ENCODE measurements at places on chromosomes 3 and 15.

GRCh38 chr3:47612879-47613278 lies 34.2 kb upstream of the CSPG5 start:
- DNase-seq, result no peak

DNA sequence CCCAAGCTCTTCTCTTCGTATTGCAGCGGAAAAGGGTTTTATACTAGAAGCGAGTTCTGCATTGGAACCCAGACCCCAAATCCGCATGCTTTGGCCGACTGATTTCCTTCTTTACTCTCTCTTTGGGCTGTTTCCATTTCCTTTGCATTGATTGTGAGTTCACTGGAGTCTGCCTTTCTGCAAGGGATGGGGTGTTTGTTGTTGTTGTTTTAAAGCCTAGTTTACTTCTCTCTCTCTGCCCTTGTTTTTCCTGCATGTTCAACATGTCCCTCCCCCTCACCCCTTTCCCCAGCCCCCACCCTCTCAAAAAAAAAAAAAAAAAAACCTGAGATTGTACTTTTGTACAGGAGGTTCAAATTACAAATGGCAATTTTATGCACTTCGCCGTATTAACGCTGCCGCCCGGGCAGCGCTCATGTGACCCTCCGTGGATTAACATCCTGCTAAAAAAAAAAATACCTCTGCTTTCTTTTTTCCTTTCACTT lies 2.2 kb downstream of the NR2F2 start:
- DNase-seq, result no peak

GRCh38 chr15:75170711-75171341 lies 30.9 kb upstream of the C15orf39 start:
- DNase-seq, result no peak

- no peak for DNase-seq
Measured at GRCh38 chr3:16875876-16876550, 8.7 kb upstream of the PLCL2 start.

Data from NCI-H748 treated with DMSO at 0.1 percent for 48 hours (cell line).